ENCODE measurements at places on chromosomes 3 and 15.

GRCh38 chr3:45644063-45644790 is 45.0 kb upstream of the SACM1L start:
- DNase-seq: no peak

DNA sequence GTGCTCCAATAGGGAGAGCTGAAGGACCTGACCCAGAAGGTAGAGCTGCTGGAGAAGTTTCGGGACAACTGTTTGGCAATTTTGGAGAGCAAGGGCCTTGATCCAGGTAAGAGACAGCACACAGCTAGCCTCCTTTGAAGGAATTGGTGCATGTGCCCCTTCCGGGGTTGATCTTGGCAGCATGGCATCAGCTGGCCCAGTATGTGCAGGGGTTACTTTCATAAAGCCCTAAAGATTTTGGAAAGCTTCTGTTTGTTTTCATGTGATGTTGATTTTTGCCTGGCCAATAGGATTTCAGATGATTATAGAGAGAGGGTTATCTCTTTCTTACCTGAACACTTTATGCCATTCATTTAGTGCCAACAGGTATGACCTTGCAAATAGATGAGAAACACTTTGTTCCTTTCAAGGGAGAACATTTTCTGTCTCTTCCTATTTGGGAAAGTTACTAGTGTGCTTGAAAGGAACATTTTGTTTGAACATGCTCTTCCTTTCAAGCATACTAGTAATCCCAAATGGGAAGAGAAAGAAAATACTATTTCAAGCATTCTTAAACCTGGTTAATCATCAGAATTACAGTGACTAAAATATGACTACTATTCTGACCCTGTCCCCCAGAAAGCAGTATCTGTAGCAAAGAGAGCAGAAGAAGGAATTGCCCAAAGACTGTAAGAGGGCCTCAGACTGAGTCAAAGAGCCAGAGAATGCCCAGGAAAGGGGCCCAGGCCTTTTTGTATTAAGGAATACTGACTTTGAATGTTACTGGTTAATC is 7.5 kb downstream of the KNSTRN start:
- no peak for DNase-seq

- DNase-seq: no peak
Observed at GRCh38 chr3:25748189-25748588, 35.1 kb downstream of the NGLY1 start.

- no peak for DNase-seq
Observed at GRCh38 chr3:172007065-172007370, 32.4 kb upstream of the FNDC3B start.

GRCh38 chr15:68042855-68043222 is 11.3 kb upstream of the PIAS1 start:
- no peak for DNase-seq

DNA sequence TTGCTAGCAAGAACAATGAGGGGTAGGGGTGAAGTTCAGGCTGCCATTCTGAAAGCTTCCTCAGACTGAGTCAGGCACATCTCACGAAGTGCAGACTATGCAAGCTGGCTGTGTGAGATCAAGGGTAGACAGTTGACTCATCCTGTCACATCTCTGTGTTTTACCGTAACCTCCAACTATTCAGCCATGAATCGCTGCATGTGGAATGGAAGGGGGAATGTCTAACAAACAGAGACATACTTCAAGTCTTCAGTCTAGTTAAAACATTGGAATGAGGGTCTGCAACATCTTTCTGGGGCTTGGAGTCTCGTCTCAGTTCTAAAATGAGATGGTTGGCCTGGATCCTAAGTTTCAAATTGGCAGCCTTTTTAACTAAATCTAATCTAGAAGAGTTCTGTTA is 25.9 kb downstream of the AGTR1 start:
- no peak for DNase-seq

DNA sequence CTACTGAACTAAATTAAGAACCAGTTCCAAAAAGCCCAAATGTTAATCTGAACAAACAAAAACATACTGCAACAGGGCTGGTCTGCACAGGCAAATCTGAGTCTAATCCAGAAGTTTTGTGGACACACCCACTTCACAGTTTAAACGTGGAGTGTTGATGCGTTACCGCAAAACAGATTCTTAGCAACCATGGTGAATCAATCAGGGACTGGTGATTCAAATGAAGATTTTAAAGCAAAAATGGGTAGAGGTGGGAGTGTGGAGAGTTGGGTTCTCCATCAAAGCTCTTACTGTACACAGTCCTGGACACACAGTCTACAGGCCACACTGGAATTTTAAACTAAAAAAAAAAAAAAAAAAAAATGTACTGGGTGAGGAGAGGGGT is 5.2 kb downstream of the ANXA2 start:
- DNase-seq: no peak

DNA sequence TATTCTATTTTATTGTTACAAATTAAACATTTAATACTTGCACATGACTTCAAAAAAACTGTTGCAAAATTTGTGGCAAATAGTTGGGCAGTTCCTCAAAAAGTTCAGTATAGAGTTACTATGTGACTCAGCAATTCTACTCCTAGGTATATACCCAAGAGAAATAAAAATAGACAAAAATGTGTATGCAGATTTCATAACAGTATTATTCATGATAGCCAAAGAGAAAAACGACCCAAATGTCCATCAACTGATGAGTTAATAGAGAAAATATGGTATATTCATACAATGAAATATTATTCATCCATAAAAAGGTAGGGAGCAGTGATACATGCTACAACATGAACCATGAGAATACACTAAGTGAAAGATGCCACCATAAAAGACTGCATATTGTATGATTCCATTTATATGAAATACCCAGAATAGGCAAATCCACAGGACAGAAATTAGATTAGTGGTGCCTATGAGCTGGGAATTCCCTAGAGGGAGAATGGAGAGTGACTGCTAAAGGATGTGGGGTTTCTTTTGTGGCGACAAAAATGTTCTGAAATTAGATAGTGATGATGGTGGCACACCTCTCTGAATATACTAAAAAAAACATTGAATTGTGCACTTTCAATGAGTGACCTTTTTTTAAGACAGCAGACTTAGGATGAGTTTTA is 31.6 kb upstream of the CLASP2 start:
- no peak for DNase-seq

- DNase-seq: no peak
Observed at GRCh38 chr15:85753791-85754452, 40.8 kb downstream of the KLHL25 start.

DNA sequence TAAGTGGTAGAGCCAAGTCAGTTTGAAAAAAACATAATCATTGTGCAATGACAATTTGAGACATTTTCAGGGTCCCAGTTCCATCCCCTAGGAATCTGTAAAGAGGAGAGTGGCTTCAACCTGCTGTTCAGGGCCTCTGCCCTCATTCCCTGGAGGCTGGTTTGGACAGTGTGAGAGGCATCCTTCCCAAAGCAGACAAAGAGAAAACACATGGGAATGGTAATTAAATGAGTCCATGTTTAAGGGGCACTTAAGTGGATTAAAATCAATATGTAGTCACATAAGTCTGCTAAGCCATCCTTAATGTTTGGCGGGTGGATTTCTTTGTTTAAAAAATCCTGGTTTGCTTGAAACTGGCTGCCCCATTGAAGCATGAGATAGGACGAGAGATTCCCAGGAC is 146.3 kb upstream of the CTDSPL start:
- no peak for DNase-seq

DNA sequence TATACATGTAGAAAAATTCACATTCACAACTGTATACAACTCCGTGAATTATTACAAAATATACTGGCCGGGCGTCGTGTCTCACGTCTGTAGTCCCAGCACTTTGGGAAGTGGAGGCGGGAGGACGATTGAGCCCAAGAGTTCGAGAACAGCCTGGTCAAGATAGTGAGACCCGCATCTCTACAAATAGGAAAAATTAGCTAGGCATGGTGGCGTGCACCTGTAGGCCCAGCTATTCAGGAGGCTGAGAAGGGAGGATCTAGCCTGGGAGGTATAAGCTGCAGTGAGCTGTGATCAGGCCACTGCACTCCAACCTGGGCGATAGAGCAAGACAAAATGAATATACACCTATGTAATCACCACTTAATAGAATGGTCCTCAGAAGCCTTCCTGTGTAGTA is 1.3 kb downstream of the RAD51 start:
- no peak for DNase-seq

- DNase-seq: no peak
Observed at GRCh38 chr15:70271422-70272088, 173.8 kb upstream of the TLE3 start.

Data from NCI-H774 (cell line).